ENCODE measurements at places on chromosomes 2 and 18.

GRCh38 chr18:46068763-46069162 is 3.3 kb downstream of the PSTPIP2 start:
- DNase-seq: no peak

GRCh38 chr2:43098539-43098938 is 127.9 kb downstream of the ZFP36L2 start:
- no peak for DNase-seq

GRCh38 chr2:24740142-24740541 is 53.0 kb downstream of the PTRHD1 start:
- no peak for DNase-seq

DNA sequence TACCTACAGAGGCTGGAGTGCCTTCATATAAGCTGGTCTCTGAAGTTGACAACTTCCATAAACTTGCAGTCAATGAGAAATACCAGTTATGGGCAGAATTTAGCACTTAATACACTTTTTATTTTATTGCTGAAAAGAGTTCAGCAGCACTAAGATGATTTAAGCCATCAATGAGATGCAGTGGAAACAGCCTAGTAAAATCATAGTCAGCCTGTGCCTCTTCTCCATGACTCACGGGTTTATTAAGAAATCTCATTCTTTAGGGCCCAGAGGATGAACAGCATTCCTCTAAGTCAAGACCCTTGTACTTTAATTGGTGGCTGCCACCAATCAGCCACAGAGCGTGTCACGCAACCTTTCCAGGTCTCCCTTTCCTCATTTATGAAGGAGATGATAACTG is 1357.9 kb upstream of the CELF4 start:
- no peak for DNase-seq

GRCh38 chr18:57480733-57481132 is 45.6 kb downstream of the ONECUT2 start:
- DNase-seq: no peak

GRCh38 chr2:203802342-203803052 is 65.1 kb upstream of the CTLA4 start:
- DNase-seq: peak; percentile 80

DNA sequence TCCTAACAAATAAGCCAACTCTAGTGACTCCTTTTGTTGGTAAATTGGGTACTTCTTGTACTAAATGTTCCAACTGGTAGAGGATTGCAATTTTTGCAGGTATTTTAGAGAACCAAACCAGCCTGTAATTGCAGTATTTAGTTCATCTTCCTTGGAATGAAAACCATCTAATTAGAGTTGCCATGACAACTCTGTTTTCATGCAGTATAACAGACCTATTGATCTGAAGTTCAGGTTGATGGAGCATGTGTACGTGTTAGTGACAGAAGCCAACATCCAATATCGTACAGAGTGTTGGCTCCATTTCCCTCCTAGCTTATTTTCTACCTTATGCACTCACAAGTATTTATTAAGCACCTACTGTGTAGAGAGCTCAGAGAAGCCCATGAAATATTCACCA is 176.3 kb upstream of the FOSL2 start:
- DNase-seq: no peak

DNA sequence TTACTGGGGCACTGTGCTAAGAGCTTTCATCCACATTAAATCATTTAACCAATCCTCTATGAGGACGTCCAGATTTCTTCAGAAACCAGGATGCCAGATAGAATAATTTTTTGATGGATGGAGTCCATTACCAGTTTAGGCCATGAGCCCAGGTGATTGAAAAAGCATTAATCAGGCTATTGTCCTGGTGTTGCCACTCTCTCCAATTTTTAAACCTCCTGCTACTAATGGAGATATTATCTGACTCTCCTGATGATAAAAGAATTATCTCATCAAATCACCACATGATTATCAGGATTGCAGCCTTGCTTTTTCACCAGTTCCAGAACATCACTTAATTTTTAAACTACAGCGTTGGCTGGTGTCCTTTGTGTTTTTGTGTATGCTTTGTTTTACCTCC is 402.2 kb downstream of the CLIP4 start:
- DNase-seq: no peak

Data from activated CD4-positive, alpha-beta memory T cell treated with anti-CD3 and anti-CD28 coated beads for 36 hours (primary cell).